ENCODE measurements at places on chromosomes 2 and 18.
A peak's percentile ranks its signal among the peaks of the same experiment; 100 is the strongest.

GRCh38 chr2:242001853-242002252 lies 132.3 kb downstream of the RTP5 start:
- DNase-seq: no peak

- DNase-seq: no peak
Measured at GRCh38 chr18:59460072-59460420, 101.0 kb upstream of the LMAN1 start.

GRCh38 chr2:7417845-7418742 lies 500.9 kb downstream of the RNF144A start:
- DNase-seq: no peak

DNA sequence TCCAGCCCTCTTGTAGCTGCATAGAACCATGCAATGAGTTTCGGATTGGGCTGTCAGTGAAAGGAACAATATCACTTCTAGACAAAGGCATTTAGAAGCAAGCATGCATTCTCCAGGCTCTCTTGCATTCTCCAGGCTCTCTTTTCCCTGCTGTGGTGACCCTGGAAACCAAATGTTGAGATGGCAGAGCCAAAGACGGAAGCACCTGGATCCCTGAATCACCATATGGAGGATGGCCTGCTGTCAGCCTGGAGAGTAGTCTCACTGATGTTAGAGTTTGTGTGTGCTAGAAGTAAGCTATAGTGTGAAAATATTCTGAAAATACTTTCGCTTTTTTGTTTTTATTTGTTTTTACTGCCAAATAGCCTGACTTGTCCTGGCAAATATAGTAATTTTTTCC lies 203.9 kb downstream of the C1D start:
- no peak for DNase-seq

- no peak for DNase-seq
Measured at GRCh38 chr2:165681841-165682240, 112.2 kb downstream of the GALNT3 start.

- DNase-seq: no peak
Measured at GRCh38 chr2:216649574-216649973, 16.4 kb downstream of the IGFBP2 start.

- DNase-seq: no peak
Measured at GRCh38 chr2:104262714-104263113, 591.2 kb upstream of the POU3F3 start.

DNA sequence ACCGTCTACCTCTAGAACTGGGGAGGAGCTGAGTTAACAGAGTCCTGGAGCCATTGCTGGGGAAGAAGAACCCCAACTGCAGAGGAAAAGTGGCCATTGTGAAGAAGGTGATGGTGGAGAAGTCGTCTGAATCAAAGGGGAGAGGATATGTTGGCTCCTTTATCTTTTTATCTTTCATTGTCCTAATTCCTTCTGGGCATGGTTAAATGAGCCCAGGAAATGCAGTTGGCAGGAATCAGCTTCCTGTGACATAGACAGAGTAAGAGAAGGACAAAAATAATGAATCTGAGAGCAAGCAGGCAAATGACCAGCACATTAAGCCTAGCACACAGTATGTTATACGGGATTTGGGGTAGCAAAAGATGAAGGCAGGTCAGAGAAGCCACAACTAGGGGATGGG lies 16.0 kb upstream of the ACTR3 start:
- no peak for DNase-seq

DNA sequence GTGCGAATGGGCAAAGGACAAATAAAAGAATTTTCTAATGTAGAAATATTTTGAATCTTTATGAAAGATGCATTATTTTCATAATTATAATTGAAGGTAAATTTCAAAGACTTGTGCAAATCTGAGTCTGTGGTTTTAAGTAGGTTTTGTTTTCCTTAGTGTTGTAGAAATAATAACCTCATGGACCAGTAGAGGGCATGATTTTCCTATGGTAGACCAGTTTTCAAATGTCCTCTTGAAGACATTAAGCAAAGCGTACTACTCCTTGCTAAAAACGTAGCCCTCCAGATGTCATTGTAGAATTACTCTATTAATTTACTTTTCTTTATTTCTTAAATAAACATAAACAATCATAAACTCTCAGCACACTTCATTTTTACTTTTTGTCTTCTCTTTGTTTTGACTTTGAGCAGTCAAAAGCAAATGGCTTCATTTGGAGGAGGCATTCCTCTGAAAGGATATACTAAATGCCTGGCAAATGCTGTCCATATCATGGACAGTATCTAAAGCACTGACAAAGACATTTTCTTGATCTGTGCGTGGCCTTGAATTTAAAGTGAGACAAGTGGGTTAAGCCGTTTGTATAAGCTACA lies 85.8 kb upstream of the FAM237A start:
- DNase-seq: peak; percentile 7

GRCh38 chr18:58502628-58503027 lies 126.3 kb downstream of the ALPK2 start:
- DNase-seq: no peak

DNA sequence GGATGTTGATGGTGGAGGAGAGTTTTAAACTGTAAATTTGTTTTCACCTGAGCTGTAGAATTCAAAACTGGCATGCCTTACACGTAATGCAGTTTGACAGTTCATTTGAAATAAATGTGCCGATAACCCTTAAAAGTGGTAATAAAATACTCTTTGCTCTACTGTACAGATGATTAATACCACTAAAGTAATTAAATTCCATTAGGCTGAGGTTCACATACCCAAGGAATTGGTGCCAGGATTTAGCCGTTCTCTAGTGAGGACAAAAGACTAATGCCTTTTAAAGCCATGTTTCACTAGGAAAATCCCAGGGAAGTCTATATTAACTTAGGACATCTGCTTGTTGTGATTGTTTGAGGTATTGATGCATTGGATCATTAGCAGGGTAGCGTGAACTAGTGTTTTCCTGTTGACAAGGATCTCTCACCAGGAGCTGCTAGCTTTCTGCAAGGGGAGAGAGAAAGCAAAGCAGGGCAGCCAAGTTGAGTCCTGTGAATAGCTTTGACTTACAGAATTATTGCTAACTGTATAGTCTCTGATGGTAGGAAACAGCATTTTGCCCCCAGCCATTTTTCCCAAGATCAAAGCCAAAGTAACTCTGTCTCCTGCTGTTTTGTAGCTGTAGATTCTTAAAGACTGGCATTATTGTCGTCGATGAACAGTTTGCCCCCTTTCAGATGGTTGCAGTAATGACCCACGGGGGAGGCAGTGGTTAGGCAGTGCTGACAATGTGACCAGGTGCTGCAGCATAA lies 280.9 kb upstream of the FANCL start:
- peak; percentile 63 for DNase-seq

GRCh38 chr2:45685260-45685659 lies 33.8 kb downstream of the PRKCE start:
- DNase-seq: no peak

DNA sequence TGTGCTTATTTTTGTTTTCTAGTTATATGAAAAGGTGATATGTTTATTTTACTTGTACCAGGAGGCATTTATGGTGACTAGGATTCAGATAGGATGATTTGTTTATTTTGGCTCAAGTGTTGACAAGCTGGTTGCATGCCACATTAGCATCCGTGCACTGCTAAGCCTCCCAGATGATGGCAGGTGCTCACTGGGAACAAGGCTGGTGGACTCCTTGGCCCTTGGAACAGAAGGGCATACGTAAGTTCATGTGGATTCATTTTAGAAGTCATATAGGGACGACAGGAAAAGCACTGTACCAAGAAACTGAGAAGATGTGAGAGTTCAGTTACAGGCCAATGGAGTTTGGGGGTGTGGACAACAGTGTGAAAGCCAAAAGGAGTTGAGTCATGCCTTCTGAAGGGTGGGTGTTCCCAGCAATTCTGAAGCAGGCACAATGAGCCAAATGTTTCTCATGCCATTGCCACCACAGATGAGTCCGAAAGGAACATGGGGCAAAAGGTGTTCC lies 166.2 kb downstream of the PHLPP1 start:
- peak; percentile 76 for DNase-seq

- no peak for DNase-seq
Measured at GRCh38 chr2:145119225-145119624, 599.3 kb upstream of the ZEB2 start.

GRCh38 chr2:6493669-6494068 lies 372.0 kb downstream of the CMPK2 start:
- DNase-seq: no peak

- DNase-seq: no peak
Measured at GRCh38 chr2:20913491-20913890, 90.6 kb upstream of the LDAH start.

GRCh38 chr2:112481050-112481527 lies 867 bp upstream of the TTL start:
- no peak for DNase-seq

All from retinal pigment epithelial cell (primary cell).